ENCODE measurements at places on chromosomes 7 and 10.

DNA sequence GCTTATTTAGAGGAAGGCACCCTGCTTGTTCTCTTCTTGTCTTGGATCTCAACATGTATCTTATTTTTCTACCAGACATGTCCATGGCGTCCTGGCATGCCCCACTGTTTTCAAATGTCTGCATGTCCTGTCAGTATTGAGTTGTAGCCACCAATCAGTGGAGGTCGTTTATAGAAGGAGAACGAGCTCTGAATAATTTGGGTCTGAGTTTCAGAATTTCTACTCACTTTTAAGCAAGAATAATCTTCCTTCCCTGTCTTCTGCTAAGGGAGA, 2.9 kb upstream of the HOXA13 start:
- DNase-seq, result no peak

DNA sequence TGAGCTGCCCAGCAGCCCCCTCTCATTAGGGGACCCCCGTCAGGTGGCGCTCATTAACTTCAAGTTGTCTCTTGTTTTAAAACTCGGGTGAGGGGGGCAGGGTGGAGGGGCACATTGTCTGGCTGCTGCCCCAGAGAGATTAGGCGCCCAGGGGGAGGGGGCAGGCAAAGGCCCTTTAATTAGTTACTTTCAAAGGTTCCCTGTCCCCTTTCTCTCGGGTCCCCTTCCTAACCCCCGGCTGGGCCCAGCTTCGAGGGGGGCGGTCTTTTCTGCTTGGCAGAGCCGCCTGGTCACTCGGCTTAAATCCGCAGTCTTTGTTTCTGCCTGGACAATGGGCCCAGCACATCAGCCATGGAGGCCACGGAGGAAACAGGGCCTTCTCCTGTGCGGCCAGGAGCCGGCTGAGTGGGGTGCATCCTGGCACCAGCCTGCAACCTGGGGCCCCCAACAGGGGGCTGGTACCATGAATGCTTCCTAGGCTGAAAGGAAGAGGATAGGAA, 38.9 kb upstream of the SLF2 start:
- no peak for DNase-seq

DNA sequence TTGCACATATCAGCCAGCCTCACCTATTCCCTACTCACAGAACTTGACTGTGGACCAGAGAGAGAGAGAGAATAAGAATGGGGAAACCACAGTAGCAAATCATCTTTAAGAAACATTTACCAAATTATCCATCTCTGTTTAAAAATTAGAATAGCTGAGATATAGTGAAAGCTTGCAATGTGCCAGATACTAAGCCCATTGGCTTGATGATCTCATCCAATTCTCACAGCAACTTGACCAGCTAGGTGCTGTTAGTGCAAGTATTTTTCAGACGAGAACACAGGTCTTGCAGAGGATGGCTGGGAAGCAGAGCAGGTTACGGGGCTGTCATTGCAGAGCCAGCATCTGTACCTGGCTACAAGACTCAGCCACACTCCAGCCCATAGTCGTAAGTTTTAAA, 50.9 kb downstream of the KLF6 start:
- DNase-seq, result no peak

- no peak for DNase-seq
These were observed 30.8 kb upstream of the SCIN start for GRCh38 chr7:12539681-12540080.

- DNase-seq, result no peak
These were observed 71.2 kb downstream of the GRB10 start for GRCh38 chr7:50711271-50712175.

GRCh38 chr7:153036396-153037063, 277.0 kb downstream of the ACTR3B start:
- DNase-seq, result no peak

GRCh38 chr10:78817361-78817760, 251.4 kb upstream of the ZMIZ1 start:
- DNase-seq, result no peak

- DNase-seq, result no peak
These were observed 148.0 kb downstream of the NRCAM start for GRCh38 chr7:108308276-108308675.

- DNase-seq, result no peak
These were observed 291.2 kb downstream of the AUTS2 start for GRCh38 chr7:69889338-69889975.

DNA sequence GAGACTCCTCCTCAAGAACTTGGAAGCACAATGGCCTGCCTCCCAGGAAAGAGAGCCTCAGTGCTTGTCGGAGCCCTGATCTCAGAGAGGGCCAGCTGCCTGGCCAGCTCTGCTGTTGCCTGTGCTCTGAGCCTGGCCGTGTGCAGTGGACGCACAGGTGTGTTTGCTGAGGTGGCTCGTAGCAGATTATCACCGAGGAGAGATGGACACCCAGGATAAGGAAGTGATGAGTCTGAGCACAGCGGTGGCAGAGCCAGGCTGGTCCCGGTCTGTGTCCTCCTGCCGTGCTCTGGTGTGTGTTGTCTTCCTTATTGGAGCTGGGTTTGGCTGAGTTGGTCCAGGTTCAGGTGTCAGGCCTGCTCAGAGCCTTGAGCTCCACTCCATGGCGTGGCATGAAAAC, 208.5 kb downstream of the EBF3 start:
- no peak for DNase-seq

- no peak for DNase-seq
These were observed 358.8 kb upstream of the SEMA3C start for GRCh38 chr7:81277691-81278090.

GRCh38 chr7:129227646-129228578, 3.1 kb downstream of the AHCYL2 start:
- no peak for DNase-seq

DNA sequence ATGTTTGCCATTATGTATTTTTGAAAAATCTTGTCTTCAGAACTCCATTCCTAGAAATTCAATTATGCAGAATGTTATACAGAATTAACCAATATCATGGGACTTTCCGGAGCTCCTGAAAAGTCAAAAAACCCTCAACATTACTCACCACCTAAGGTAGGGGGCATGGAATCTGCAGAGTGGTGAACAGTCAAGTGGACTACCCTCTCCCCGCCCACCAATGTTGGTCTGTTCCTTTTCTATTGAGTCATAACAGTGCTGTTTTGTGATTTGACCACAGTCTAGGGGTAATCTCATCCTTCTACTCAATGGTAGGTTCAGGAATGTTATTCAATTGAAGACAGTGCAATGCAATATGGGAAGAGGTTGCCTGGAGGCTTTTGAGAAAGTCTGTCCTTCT, 130.5 kb upstream of the HABP2 start:
- DNase-seq, result no peak

DNA sequence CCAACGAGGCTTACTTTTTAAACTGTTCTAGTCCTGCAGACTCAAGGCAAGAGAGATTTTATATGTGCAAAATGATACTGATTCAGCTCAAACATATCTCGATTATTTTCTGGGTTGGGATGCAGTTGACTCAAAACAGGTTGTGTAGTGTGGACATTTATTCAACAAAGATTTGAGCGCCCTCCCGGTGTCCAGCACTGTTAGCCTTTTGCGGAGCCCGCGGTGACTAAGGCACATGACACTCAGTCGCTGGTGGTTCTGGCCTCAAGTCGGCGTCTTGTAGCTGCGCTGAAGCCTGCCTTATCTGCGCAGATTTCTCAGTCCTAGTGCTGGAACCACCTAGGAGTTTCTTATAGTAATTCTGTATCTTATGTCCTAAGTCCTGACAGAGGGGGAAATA, 938 bp upstream of the CADPS2 start:
- DNase-seq, result no peak

DNA sequence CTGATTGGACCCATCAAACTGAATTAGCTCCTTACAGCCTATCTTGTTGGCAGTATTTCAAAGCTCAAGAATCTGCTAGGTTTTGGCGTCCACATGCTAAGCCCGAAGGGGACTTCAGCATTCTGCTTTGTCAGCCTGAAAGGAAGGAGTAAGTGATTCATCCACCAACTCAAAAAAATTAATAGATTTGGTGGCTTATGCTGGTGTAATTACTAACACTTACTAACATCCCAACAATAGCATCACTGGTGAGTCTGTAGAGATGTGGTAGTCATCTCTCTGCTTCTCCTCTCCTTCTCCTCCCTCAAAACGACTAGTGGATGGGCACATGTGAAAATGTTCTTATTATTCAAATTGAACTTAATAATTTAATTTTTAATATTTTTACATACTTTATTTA, 53.8 kb upstream of the EGR2 start:
- no peak for DNase-seq

DNA sequence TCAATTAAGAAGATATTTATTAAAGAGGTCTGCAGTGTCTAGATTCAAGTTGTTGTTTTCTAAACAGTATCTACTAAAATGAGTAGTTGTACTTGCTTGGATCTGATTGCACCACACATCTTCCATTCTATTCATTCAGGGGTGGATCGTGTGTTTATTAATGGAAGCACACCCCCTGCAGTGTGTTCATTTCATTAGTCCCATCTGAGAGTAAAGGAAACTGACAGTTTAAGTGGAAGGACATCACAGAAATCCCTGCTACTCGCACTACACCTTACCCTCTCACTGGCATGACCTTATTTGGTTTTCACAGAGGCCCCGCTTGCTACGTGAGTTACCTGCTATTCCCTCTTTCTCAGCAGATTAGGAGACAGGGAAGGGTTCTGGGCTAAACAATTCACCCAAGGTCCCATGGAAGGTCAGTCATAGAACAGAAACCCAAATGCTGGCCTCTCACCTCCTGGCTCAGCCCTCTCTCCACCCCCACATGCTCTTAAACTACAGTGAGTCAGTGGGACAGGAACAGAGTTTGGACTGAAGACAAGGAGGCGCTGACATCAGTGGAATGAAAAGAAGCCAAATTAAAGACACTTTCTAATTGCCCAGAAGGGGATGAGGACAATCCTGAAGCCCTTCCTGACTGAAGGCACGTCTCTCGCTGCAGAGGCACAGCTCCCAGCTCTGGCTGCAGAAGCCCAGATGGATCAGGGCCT, 369.2 kb upstream of the NRP1 start:
- DNase-seq, result no peak

DNA sequence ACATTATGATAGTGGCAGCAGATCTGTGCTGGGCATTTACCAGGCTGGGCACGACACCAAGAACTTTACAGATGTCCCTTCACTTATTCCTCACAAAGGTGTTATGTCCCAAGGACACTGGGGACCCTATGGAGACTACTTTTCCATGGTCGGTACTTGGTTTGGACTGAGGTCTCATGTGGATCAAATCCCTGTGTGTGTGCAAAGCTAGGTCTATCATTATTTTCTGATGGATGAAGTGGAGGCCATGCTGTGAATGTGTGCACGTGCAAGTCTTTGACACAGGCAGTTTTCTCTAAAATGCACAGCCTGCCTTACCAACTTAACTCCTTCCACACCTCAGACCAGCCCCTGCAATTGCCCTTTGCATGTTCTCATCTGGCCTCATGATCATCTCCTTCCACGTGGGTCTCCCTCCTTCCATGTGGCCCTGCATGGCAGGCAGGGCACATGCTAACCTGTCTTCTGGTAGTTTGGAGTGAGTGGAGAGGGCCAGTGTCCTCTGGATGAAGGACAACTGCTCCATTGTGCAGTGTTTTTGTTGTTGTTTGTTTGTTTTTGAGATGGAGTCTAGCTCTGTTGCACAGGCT, 16.0 kb upstream of the ZNF273 start:
- DNase-seq, result no peak

- no peak for DNase-seq
These were observed 58.8 kb downstream of the SHH start for GRCh38 chr7:155753446-155753965.

DNA sequence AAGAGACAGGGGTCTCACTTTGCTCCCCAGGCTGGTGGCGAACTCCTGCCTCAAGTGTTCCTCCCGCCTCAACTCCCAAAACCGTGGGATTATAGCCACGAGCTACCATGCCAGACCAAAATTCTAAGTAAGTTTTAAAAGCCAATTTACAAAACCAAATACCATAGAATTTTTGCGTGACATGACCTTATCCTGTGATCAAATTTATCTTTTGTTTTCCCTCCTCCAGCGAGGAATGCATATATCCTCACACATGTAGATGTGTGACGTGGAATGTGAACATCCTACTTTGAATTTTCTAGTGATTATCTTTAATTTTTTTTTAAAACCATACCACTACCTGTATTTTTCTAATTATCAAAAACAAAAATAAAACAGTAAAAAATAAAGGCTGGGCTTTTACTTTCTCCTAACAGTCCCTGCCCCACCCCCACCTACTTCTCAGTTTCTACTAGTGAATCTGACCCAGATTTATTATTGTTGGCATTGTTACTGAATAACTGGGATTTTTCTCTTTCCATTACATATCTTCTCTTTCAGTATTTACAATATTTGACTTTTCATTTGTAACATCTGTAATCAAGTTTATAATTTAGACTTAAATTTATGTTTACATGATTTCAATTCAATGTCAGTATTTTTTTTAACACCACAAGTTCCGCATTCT, 26.0 kb downstream of the CYTH3 start:
- DNase-seq, result no peak

GRCh38 chr7:32774541-32774951, 117.0 kb downstream of the KBTBD2 start:
- DNase-seq, result no peak

- DNase-seq, result no peak
These were observed 1231.2 kb downstream of the GATA3 start for GRCh38 chr10:9285690-9286089.

- no peak for DNase-seq
These were observed 61.6 kb downstream of the MEST start for GRCh38 chr7:130553398-130554029.

DNA sequence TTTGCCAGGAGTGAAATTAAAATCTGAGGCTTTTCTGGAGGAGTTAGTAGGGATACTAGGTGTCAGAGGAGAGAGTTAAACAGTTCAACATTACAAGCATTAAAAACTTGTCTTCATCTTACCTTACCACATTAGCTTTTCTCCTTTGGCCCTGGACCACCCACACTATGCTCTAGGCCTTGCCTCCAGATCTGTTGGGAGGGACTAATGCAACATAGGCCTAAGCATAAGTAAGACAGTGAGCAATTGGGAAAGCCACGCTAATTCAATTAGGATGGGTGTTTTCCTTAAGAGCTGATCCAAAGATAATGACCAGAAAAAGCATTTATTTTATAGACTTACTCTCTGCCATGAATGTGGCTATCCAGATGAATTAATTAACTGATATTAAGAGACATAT, 158.9 kb downstream of the ELMO1 start:
- DNase-seq, result no peak

- no peak for DNase-seq
These were observed 77.0 kb upstream of the FAM20C start for GRCh38 chr7:115274-115911.

Measured in T1000 (cell line).